ENCODE measurements at places on chromosomes 1 and 21. TPM values are rescaled to one million over a fixed set of nuclear protein-coding genes. Genes with fewer than 3 reads are reported as not detected.

Gene TMEM82
- total RNA-seq: not detected

Gene PTPN7
- not detected for total RNA-seq

Gene TSTD1
- 6.0 TPM for total RNA-seq

Gene PLA2G2E
- not detected for total RNA-seq

Gene KPRP
- total RNA-seq: not detected

Gene PGLYRP4
- not detected for total RNA-seq

Gene INTS11
- total RNA-seq: 64.3 TPM

Gene BEST4
- not detected for total RNA-seq

Gene SPRR2A
- not detected for total RNA-seq

Gene DIO1
- not detected for total RNA-seq

Gene LCE1C
- total RNA-seq: not detected

Gene GJB3
- total RNA-seq: not detected

Gene GBP6
- total RNA-seq: not detected

Gene CNIH3
- 1.6 TPM for total RNA-seq

Gene PLPPR5
- not detected for total RNA-seq

Gene KIAA0040
- 3.8 TPM for total RNA-seq

Gene GBP4
- total RNA-seq: 0.81 TPM

Gene CD1B
- total RNA-seq: not detected

Gene SIK1
- 1.5 TPM for total RNA-seq

Gene CD48
- total RNA-seq: not detected

Gene COL18A1
- total RNA-seq: 222 TPM

Gene CELA3B
- total RNA-seq: not detected

Gene EDARADD
- total RNA-seq: not detected

Gene NTMT2
- total RNA-seq: not detected

Gene RCSD1
- total RNA-seq: 0.81 TPM

Gene KLHDC8A
- not detected for total RNA-seq

Gene TCHH
- total RNA-seq: not detected

Gene MCOLN3
- total RNA-seq: not detected

Gene NPPA
- not detected for total RNA-seq
